ENCODE measurements at places on chromosomes 6 and 20. TPM values are rescaled to one million over a fixed set of nuclear protein-coding genes. Genes with fewer than 3 reads are reported as not detected.

The HEY2 gene
- 5.9 TPM for total RNA-seq

The CD93 gene
- total RNA-seq: 100 TPM

DNA sequence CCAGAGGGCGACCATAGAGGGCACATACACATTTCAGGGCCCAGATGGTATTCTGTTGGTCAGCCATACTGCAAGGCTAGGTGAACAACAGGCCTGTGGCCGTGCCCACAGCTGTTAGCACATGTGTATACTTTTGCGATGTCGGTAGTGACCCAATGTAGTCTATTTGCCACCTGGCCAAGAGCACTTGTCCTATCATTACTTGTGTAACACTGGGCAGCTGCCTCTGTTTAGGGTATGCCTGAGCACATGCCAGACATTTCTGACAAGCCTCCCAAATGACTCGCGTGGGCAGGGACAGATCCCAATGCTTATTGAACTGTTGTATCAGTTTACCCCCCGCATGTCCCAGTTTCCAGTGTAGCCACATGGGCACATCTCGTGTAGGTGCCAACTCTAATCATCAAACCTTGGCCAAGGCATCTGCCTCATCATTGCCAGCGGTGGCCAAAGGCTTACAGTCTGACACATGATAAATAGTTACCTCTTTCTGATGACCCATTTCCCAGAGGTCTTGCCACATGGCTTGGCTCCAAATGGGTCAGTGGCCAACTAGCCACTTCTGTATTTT is 74.4 kb upstream of the FBXL4 start:
- DNase-seq: no peak
- no peaks in the 10 kb centered on the region for H3K36me3 ChIP-seq
- no peaks in the 10 kb centered on the region for H3K4me1 ChIP-seq
- no peak overlapping the region for H3K4me3 ChIP-seq
- no peak overlapping the region for H3K27ac ChIP-seq

DNA sequence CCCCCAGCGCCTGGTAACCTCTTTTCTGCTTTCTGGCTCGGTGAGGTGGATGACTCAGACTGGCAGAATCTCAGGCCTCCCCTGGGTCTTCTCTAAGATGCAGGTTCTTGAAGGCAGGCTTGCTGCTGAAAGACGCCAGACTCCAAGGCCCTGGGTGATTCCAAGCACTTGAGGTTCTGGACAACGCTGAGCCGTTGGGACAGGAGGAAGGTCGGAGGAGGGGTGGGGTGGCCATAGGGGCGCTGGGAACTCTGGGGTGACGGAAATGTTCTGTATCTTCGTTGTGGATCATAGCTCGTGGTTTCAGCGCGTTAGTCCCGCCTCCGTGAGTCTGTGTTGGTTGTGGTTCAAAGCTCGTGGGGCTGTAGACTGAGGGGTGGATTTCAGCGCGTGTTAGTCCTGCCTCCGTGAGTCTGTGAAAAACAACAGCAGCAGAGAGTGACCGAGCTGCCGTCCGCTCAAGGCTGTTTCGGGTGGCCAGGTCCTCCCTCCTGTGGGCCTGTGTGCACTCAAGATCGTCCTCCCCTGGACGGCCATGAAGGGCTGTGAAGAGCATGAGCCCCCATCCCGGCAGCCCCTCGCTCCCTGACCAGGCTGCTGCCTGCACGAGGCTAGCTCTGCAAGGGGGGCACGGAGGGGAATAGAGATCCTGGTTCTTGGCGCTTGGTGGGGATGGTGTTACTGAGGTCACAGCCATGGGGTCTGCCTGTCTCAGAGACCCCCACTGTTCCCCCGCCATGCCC is 7.7 kb downstream of the NTSR1 start:
- H3K4me3 ChIP-seq: no peak overlapping the region
- no peak for DNase-seq
- H3K4me1 ChIP-seq: no peaks in the 10 kb centered on the region
- H3K27me3 ChIP-seq: no peaks in the 10 kb centered on the region
- H3K36me3 ChIP-seq: no peaks in the 10 kb centered on the region
- H3K27ac ChIP-seq: no peak overlapping the region

GRCh38 chr6:5534643-5535042 is 273.3 kb downstream of the FARS2 start:
- DNase-seq: no peak
- no peaks in the 10 kb centered on the region for H3K4me1 ChIP-seq
- no peak overlapping the region for H3K27ac ChIP-seq

GRCh38 chr20:25534845-25535244 is 50.5 kb downstream of the NINL start:
- H3K4me1 ChIP-seq: peaks cover 9% of the 10 kb centered on the region

GRCh38 chr20:63530788-63531160 is 6.4 kb downstream of the PTK6 start:
- H3K4me3 ChIP-seq: no peak overlapping the region
- no peak for DNase-seq
- no peaks in the 10 kb centered on the region for H3K27me3 ChIP-seq
- H3K36me3 ChIP-seq: no peaks in the 10 kb centered on the region

DNA sequence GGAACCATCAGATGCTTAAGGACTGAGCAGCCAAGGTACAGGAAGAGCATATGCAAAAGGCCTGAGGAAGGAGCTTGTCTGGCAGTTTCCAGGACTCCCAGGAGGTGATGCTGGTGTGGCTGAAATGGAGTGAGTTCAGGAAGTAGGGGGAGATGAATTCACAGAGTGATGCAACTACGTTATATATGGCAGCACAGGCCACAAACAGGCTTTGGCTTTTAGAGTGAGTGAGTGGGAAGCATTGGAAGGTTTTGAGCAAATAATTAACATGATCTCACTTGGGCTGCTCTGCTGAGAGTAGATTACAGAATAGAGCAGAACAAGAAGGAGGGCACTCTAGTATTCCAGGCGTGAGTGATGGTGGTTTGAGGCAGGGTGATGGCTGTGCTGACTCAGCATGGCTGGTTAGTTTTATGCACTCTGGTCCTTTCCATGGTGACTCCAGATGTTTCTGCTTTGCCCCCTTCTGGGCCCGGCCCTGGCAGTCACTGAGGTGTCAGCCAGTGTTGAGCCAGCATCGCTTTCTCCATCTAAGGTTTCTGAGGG is 6.5 kb downstream of the BTN2A2 start:
- DNase-seq: no peak
- H3K4me1 ChIP-seq: no peaks in the 10 kb centered on the region
- no peak overlapping the region for H3K27ac ChIP-seq
- H3K4me3 ChIP-seq: no peak overlapping the region
- no peaks in the 10 kb centered on the region for H3K36me3 ChIP-seq
- H3K27me3 ChIP-seq: no peaks in the 10 kb centered on the region

DNA sequence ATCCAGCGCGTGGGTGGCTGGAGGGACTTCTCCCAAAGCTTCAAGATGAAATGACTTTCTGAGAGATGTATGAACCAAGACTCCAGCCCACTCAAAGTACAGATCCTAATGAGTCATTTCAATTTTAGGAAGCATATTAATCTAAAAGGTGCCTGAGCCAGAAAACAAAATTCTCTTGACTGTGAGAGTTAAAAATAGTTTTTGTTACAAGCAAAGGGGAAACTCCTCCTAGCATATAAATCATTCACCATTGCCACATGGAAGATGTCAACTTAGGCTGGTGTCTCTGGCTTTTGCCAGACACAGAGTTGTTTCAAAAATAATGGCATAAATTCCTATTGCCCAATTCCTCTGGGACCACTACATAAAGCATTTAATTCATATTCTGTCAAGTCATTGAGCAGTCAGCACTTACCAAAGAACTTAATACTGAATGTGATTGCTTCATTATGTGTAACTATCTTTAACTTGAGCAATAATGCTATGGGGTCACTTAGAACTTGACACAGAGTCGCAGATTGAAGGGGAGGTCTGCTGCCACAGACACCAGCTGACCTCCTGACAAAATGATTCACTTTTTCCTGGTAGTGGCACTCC is 280.6 kb downstream of the SLC35F1 start:
- no peak overlapping the region for H3K4me3 ChIP-seq
- no peaks in the 10 kb centered on the region for H3K36me3 ChIP-seq
- peak; percentile 31 for DNase-seq
- peak overlapping the region; percentile 60 for H3K27ac ChIP-seq
- no peaks in the 10 kb centered on the region for H3K27me3 ChIP-seq

The FOXS1 gene
- total RNA-seq: not detected

GRCh38 chr6:158010591-158011477 is 29.2 kb downstream of the SYNJ2 start:
- no peak overlapping the region for H3K4me3 ChIP-seq
- no peaks in the 10 kb centered on the region for H3K36me3 ChIP-seq
- H3K27me3 ChIP-seq: no peaks in the 10 kb centered on the region
- no peak overlapping the region for H3K27ac ChIP-seq

DNA sequence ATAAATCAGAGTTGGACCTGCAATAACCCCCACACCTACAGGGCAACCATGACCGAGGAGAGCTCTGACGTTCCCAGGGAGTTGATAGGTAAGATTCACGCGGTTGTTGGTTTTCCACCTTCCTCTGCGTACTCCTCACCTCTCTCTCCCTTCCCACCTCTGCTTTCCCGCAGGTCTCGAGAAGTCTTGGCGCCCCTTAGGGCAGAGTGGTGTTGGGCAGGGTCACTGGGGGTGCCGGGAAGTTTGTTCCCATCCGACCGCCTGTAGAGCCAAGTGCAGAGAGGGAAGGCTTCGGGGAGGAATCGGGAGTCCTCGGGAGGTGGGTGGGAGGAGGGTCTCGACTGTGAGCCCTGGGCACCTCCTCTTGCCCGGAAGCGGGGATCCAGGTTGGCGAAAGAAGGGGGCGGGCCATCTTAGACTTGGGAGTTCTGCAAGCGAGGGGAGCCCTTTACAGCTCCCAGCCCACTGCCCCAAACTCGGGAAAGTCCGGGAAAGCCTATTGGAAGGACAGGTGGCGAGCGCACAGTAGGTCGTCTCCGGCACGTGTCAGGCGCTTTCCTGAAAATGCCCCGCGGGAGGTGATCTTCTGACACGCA is 672 bp downstream of the CARMIL1 start:
- H3K36me3 ChIP-seq: no peaks in the 10 kb centered on the region
- H3K27me3 ChIP-seq: no peaks in the 10 kb centered on the region
- DNase-seq: peak; percentile 37
- peak overlapping the region; percentile 54 for H3K4me3 ChIP-seq
- peak overlapping the region; percentile 73 for H3K27ac ChIP-seq

GRCh38 chr6:13471184-13471583 is 16.2 kb downstream of the GFOD1 start:
- H3K4me3 ChIP-seq: no peak overlapping the region
- no peaks in the 10 kb centered on the region for H3K27me3 ChIP-seq
- DNase-seq: no peak
- no peaks in the 10 kb centered on the region for H3K4me1 ChIP-seq
- no peak overlapping the region for H3K27ac ChIP-seq

The KHDC1L gene
- 0.83 TPM for total RNA-seq

GRCh38 chr20:36493801-36494114 is 47.6 kb upstream of the MYL9 start:
- H3K4me1 ChIP-seq: peaks cover 6% of the 10 kb centered on the region
- H3K36me3 ChIP-seq: no peaks in the 10 kb centered on the region
- peak; percentile 71 for DNase-seq
- H3K27me3 ChIP-seq: no peaks in the 10 kb centered on the region
- no peak overlapping the region for H3K4me3 ChIP-seq
- H3K27ac ChIP-seq: peak overlapping the region; percentile 65

The SPTLC3 gene
- 0.51 TPM for total RNA-seq

DNA sequence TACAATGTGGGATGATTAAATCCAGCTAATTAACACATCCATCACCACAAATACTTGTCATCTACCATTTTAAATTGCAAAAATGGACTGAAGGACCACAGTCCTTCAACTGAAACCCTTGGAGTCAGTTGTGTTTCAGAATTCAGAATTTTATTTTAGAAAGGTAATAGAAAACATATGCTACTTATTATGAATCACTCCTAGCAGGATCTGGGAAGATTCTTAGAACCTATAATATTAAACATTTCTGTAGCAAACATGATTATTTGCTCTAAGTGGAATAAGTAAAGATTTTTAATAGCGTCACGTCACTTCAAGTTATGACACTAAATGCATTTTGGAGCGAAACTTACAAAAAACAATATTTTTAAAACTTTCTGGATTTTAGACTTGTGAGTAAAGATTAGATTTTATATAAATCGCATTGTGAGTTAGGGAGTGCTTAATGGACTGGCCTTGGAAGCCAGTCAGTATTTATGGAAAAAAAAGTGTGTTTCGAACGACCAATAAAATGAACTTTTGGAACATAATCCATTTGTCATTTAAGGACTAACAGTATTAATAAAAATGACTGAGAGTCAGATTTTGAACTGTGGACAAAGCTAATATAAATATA is 71.8 kb upstream of the PHACTR2 start:
- no peak overlapping the region for H3K27ac ChIP-seq
- no peaks in the 10 kb centered on the region for H3K4me1 ChIP-seq
- no peak overlapping the region for H3K4me3 ChIP-seq
- H3K27me3 ChIP-seq: no peaks in the 10 kb centered on the region

GRCh38 chr20:47545499-47545898 is 43.8 kb downstream of the NCOA3 start:
- no peak for DNase-seq
- no peaks in the 10 kb centered on the region for H3K4me1 ChIP-seq
- no peak overlapping the region for H3K4me3 ChIP-seq
- no peaks in the 10 kb centered on the region for H3K27me3 ChIP-seq

DNA sequence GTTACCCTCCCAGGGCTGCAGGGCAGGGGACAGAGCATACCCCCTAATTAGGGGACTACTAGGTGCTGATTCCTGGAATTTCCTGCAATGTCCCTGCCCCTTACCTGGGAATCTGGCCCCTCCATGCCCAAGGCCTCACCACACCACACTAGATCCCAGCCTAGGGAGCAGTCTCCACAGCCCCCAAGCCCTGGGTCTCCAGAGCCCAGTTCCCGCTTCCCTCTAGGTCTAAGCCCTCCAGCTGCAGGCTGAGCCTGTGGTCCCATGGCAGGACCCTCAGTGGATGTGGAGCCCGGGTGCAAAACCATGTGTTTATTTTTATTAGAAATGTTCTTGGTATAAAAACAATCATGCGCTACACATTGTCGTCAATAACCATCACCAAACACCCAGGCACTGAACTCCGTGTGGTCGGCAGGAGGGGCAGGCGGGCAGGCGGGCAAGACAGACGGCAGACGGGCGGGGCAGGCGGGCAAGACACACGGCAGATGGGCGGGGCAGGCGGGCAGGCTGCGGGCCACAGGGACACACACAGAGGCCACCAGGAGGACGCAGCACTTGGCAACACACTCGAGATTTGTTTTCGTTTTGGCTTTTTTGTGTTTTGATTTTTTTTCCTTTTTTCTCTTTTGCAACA is 124.2 kb downstream of the GRM4 start:
- no peaks in the 10 kb centered on the region for H3K4me1 ChIP-seq
- no peak overlapping the region for H3K4me3 ChIP-seq
- DNase-seq: no peak
- H3K36me3 ChIP-seq: no peaks in the 10 kb centered on the region
- no peaks in the 10 kb centered on the region for H3K27me3 ChIP-seq

The GLP1R gene
- not detected for total RNA-seq
